Right ventricle myocardium superior (tissue), 1 donor: ENCODE measurements at places on chromosomes 16 and 17. TPM values are rescaled to one million over a fixed set of nuclear protein-coding genes. Genes with fewer than 3 reads are reported as not detected.

- no peak for DNase-seq
Observed at GRCh38 chr17:29570521-29570920, 2.0 kb downstream of the TP53I13 start.

- DNase-seq = no peak
Observed at GRCh38 chr17:77926981-77927380, 31.5 kb upstream of the TNRC6C start.

GRCh38 chr17:48484256-48484655, 46.6 kb downstream of the HOXB1 start:
- no peak for DNase-seq

- no peak for DNase-seq
Observed at GRCh38 chr16:2966043-2966807, 2.1 kb downstream of the KREMEN2 start.

- no peak for DNase-seq
Observed at GRCh38 chr16:21656795-21657768, 4.7 kb upstream of the IGSF6 start.

DNA sequence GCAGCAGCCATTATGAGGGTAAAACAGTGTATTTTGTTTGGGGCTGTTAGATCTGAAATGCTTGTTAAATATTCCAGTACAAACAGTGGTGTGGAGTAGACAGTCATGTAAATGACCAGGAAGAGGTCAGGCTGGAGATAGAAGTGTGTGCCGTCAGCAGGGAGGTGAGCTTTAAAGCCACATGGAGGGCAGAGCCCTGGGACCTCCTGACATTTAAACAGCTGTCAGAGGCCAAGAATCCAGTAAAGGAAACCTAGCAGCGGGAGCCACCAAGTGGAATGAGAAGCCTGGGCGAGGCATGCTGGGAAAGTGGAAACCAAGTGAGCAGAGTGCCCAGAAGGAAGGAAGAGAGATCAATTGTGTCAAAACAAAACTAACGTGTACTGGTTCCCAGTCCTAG, 26.8 kb downstream of the C17orf67 start:
- DNase-seq = no peak

GRCh38 chr16:76118344-76118743, 158.9 kb upstream of the CNTNAP4 start:
- no peak for DNase-seq

- DNase-seq = no peak
Observed at GRCh38 chr16:66774981-66775380, 23.6 kb upstream of the DYNC1LI2 start.

GRCh38 chr17:62823111-62823893, 15.2 kb upstream of the MARCHF10 start:
- DNase-seq = no peak

DNA sequence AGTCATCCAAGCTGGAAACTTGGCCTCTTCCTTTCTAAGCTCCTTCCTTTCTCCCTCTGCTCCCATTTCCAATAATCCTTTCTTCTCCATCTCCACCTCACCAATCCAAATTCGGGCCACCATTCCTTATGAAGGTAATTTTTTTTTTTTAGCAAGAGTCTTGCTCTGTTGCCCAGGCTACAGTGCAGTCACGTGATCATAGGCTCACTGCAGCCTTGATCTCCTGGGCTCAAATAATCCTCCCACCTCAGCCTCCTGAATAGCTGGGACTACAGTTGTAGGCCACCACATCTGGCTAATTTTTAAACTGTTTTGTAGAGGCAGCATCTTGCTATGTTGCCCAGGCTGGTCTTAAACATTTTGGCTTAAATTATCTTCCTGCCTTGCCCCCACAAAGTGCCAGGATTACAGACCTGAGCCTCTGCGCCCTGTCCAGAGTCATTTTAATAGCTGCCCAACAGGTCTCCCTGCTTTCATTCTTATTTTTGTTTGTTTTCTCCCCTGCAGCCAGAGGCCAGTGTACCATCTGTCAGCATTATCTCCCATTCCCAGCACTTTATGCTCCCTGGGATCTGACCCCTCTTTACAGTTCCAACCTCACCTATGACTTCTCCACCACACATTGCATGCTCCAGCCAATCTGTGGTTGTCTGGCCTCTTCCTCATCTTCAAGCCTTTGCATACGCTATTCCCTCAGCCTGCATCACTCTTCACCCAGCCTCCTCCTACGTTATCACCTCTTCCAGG, 2.3 kb upstream of the GP2 start:
- DNase-seq = no peak

- DNase-seq = no peak
Observed at GRCh38 chr17:10563991-10564660, 14.7 kb upstream of the MYH2 start.

GRCh38 chr16:28280881-28281836, 11.2 kb upstream of the SBK1 start:
- DNase-seq = no peak

GRCh38 chr16:6645768-6646568, 686.7 kb upstream of the RBFOX1 start:
- DNase-seq = no peak

GRCh38 chr17:64357191-64357981, 33.3 kb downstream of the PECAM1 start:
- peak; percentile 78 for DNase-seq

DNA sequence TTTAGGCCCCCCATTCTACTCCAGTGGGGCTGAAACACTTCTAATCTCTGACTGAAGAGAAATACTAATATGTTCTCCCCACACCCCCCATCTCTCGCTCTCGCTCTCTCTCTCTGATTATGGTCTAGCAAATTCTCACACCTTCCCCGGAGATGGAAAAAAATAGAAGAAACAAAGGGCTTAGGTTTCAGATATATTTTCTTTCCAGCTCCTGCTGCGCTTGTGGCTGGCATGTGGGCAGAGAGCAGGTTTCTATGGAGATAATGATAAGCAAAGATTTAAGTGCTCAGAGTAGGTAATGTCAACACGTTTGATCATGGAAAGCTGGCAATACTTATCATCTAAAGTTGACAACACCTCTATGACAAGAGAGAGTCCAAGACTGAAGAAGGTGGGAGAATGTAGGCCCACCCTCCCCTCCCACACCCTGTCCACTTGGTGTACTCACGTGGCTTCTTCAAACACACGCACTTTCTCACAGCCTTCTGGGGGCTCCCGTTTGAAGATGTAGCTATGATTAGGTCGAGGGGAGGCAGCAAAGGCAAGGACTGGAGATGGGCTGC, 8.0 kb upstream of the SLC35B1 start:
- no peak for DNase-seq

DNA sequence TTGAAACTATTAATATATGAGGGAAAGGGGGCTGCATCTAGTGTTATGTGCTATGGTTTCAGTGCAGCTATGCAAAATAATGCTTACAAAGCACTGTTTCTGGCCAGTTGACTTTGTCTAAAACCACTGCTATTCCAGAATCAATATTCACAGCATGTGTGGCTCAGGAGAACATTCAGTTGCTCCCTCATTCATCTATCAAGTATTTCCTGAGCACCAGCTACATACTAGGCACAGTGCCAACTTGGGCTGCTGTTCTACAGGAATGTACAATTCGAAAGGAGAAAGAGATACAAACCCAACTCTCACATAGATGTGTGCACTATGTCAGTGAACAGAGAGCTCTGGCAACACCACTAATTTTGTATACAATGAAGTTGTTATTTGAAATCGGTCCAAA, 183.0 kb downstream of the PHKB start:
- peak; percentile 46 for DNase-seq

DNA sequence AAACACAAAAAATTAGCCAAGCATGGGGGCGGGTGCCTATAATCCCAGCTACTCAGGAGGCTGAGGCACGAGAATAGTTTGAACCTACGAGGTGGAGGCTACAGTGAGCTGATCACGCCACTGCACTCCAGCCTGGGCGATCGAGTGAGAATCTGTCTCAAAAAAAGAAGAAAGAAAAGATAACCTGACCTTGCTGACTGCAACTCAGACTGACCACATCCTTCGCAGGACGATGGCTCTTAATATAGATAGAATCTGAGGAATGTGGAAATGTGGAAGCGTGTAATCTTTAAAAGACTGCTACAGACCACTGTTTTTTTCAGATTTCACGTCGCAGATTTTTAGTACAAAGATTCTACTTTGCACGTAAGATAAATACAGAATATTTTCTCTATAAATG, 37.8 kb downstream of the KLHDC4 start:
- no peak for DNase-seq

GRCh38 chr16:2035431-2036199, 8.9 kb downstream of the NHERF2 start:
- DNase-seq = peak; percentile 84

- DNase-seq = peak; percentile 87
Observed at GRCh38 chr17:45341533-45342158, 24.8 kb upstream of the MAP3K14 start.

- no peak for DNase-seq
Observed at GRCh38 chr17:57269052-57269451, 12.7 kb downstream of the MSI2 start.

DNA sequence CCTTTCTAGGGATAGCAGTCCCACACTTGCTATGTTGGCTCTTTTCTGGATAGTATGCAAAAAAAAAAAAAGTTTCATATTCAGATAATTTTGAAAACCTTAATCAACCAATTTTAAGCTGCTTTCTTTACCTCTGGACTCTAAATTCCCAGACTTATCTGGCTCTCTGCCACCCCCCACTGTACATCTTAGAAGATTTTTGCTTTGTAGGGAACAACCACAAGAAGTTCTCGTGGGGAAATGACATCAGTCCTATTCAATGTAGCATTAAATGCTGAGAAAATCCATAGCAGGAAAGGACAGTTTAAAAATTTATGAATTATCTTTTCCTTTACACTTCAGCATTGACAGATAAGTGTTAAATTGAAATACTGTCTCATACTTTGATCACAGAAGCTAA, 562.7 kb upstream of the HSBP1 start:
- no peak for DNase-seq

DNA sequence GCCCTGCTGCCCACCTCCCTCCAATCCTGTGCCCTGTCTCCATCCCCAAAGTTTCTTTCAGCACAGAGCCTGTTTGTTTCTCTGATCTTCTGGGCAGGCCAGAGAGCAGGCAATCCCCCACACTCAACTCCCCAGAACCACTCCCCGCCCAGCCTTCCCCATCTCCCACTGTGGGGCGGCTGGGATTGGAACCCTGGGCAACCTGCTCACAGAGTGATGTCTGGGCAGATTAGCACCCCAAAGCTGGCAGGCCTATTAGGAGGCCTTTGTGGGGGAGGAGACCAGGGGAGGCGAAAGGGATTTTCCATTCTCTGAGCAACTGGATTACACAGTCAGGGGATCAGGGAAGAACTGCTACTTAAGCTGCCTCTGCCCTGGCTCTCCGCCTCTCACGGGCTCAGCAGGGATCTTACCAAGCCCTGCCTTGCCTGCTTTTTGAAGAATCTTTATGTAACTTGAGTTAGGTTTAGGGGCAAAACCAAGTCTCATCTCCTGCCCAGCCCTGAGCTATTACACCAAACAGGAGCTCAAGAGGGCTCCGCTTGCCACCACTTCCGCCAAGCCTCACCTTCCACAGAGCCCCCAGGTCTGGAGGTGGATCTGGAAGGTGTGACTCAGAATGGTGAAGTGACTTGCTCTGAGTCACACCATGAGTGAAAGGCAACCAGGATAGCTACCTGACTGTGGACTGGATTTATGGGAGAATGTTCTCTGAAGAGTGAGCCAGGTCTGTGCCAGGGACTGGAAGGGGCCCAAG, 16.0 kb upstream of the LHX1 start:
- no peak for DNase-seq

DNA sequence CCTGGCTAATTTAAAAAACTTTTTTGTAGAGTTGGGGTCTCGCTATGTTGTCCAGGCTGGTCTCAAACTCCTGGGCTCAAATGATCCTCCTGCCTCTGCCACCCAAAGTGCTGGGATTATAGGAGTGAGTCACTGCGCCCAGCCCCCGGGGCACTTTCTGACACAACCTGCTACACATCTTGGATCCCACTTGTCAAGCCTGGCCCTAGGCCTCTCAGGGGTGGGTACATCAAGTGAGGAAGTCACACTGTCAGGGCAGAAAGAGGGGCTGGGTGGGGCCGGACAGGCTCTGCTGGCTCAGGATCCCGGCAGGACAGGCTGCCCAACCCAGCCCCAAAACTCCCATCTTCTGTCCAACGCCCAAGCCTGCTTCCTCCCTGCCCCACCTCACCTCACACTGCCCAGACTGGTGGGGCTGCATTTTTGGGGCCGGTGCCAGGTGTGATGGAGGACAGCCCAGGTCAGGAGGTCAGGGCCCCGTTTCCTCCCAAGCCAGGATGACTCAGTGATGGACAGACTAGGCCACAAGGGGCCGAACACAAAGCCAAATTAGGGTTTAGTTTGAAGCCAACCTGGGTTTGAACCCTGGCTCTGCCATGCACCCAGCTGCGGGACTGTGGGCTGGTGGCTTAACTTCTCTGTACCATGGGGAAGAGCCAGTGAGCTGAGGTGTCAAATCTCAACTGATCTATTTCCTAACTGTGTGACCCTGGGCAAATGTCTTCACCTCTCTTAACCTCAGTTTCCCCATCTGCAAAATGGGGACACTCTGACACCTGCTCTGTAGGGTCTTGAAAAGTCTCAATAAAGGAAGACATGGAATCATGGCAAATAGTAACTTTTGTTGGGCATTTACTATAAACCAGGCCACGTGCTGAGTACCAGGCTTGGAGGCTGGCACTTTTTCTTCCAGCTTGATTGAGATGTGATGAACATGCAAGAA, 8.9 kb upstream of the PPL start:
- peak; percentile 67 for DNase-seq

DNA sequence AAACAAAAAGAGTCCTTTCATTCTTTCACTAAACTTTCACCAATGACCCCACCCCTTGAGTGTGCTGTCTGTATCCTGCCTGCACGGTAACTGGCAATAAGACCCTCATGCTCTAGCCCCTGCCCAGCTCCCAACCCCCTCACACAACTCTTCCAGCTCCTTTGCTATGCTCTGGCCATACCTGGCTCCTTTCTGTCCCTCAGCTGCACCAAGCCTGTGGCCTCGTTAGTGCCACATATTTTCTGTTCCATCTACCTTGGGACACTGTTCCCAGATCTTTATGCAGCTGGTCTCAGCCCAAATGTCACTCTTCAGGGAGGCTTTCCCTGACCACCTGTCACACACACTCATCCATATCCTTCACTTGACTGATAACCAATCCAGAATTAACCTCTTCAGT, 47.3 kb downstream of the C16orf82 start:
- no peak for DNase-seq

The RANGRF gene
- 23.2 TPM for total RNA-seq

The LGALS9C gene
- not detected for total RNA-seq

The ADORA2B gene
- 0.46 TPM for total RNA-seq

The MYH8 gene
- not detected for total RNA-seq

The NOS2 gene
- total RNA-seq = 0.19 TPM

The C17orf75 gene
- total RNA-seq = 18.3 TPM

The PYDC1 gene
- not detected for total RNA-seq

The CACNB1 gene
- 4.6 TPM for total RNA-seq

The GDPD3 gene
- total RNA-seq = 2.6 TPM

The KCTD13 gene
- 6.6 TPM for total RNA-seq

The CIITA gene
- 7.9 TPM for total RNA-seq

The CORO1A gene
- total RNA-seq = 8.4 TPM

The SDR42E2 gene
- not detected for total RNA-seq

The ZNF385C gene
- total RNA-seq = 0.16 TPM

The SLC6A2 gene
- not detected for total RNA-seq

The TP53TG3D gene
- 0.89 TPM for total RNA-seq

The JPH3 gene
- 0.08 TPM for total RNA-seq
